ENCODE measurements at places on chromosomes 7 and 10.
A peak's percentile ranks its signal among the peaks of the same experiment; 100 is the strongest.

DNA sequence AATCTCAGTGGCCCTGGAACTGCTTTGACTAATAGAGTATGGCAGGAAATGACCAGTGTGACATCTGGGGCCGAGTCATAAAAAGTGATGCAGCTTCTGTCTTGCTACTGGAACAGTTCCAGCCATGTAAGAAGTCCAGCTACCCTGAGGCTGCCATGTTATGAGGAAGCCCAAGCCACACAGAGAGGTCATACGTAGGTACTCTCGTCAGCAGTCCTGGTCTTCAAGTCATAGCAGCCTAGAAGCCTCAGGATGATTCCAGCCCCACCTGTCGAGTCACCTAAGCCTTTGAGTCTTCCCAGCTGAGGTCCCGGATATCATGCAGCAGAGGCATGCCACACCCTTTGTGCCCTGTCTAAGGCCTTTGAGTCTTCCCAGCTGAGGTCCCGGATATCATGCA, 92.1 kb downstream of the PPP1R3C start:
- peak; percentile 61 for DNase-seq

DNA sequence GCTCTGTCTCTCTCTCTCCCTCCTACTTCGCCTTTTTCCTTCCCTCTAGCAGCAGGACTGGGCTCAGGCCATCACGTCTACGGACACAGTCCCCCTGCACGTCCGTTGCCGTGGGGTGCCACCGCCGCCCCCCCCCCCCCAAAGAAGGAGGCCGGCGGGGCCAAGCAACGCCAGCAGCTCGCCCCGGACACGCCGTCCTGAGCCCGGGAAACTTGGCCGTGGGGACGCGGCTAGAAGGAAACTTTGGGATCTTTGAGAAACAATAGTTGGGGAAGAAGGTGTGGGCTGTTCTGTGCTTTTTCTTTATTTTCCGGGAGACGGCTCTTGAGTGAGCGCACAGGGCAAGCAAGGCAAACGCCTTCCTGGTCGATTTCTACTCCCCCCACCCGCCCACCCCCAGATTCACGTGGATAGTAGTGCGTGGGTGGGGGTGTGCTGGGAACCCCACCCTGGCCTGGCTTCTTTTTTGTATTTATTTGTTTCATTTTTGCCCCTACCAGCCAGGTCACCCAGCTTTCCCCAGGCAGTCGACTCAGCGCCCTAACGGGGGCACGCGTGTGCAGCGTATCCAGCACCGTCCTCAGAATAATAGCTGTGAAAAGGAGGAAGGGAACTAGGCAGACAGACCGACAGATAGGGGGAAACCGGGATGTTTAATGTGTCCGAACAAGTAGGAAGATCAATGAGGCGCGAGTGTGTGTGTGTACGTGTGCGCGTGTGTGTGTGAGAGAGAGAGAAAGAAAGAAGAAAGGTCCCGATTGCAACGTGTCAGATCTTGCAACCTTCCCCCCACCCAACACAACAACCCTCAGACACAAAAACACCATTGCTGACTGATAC, 1.4 kb downstream of the MXI1 start:
- peak; percentile 61 for DNase-seq

GRCh38 chr7:157574914-157575586, 238.2 kb downstream of the DNAJB6 start:
- no peak for DNase-seq

- no peak for DNase-seq
Measured at GRCh38 chr10:80427541-80427940, 19.2 kb downstream of the PRXL2A start.

DNA sequence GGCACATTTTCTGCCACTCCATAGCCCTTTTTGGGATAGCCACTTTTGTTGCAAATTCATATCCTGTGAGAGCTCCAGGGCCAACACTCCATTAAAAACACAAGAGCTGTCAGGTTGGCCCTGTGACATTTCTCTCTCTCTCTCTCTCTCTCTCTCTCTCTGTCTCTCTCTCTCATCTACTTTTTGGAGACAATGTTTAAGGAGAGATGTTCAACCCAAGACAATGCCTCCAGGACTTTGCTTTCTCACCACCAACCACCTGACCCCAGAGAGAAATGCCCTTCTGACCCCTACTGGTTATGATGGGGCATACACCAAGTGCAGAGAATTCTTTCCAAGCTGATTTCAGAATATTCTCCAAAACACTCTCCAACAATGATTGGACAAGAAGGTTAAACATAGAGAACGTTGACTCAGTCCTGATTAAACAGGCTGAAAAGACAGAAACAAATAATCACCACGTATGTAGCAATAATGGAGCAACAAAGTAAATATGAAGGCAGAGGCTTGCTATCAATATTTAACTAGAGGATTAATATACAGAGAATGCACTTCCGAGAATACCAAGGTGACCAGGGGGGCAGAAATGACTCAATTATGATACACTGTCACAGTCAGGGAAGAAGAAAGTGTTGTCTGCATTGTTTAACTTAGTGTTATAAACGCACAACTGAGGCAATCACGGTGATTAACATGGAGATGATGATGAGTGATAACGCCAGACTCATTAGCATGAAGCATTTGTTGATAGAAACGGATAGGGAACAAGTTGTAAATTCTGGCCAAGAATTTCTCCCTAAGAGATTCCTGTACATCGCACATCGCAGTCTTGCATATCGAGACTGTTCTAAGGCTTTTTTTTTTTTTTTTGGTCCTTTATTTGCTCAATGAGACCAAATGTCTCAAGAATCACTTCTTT, 178.5 kb downstream of the NRP1 start:
- peak; percentile 91 for DNase-seq

DNA sequence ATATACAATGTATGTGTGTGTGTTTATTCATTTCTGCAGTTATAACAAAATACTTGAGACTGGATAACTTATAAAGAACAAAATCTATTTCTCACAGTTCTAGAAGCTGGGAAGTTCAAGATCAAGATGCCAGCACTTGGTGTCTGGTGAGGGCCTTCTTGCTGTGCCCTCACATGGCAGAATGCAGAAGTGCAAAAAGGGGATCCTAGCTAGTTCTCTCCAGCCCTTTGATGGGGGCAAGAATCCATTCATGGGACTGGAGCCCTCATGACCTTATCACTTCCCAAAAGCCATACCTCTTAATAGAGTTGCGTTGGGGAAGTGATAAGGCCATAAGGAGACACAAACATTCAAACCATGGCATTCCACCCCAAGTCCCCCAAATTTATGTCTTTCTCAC, 8.4 kb downstream of the GRB10 start:
- DNase-seq: no peak

GRCh38 chr7:100827330-100828226, at the start of gene EPHB4:
Gene EPHB4 (minus strand): TSS chr7:100827523. CDS start chr7:100827030, 493 bp downstream.
- peak; percentile 76 for DNase-seq

GRCh38 chr10:103204353-103205255, 11.5 kb upstream of the NT5C2 start:
- no peak for DNase-seq

GRCh38 chr10:110843031-110843430, 28.7 kb upstream of the PDCD4 start:
- no peak for DNase-seq

DNA sequence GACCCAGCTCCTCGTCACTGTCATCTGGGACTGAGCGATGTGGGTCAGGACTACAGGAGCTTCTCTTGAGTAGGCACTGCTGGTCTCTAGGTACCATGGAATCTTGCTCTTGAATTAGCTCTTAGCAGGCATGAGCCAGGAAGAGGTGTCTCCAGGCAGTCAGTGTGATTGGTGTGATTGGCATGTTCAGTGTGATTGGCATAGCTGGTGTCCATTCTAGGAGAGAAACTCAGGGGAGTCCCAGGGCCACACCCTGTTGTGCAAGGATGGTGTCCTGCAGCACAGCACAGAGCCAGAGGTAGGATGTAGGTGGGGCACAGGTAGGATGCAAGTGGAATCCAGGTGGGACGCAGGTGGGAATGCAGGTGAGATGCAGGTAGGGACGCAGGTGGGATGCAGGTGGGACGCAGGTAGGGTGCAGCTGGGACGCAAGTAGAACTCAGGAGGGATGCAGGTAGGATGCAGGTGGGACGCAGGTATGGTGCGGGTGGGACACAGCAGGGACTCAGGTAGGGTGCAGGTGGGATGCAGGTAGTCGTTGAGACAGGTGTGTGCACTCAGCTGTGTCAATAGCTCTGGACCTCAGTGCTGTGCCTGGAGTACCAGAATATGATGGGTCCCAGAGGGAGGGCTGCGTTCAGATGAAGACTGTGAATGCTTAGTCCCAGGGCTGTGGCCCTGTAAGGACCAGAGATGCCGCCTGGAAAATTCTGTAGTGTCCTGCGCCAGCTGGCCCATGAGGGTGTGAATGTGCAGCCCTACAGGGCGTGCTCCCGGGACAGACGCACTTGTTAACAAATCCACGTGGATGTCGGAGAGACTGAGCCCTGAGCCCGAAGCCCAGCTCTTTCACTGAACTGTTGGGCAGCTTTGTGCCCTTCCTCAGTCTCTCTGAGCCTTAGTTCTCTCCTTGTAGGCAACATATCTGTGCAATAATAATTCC, 248.2 kb upstream of the PITRM1 start:
- DNase-seq: no peak

GRCh38 chr7:37901236-37901827, 15.3 kb downstream of the SFRP4 start:
- DNase-seq: no peak

DNA sequence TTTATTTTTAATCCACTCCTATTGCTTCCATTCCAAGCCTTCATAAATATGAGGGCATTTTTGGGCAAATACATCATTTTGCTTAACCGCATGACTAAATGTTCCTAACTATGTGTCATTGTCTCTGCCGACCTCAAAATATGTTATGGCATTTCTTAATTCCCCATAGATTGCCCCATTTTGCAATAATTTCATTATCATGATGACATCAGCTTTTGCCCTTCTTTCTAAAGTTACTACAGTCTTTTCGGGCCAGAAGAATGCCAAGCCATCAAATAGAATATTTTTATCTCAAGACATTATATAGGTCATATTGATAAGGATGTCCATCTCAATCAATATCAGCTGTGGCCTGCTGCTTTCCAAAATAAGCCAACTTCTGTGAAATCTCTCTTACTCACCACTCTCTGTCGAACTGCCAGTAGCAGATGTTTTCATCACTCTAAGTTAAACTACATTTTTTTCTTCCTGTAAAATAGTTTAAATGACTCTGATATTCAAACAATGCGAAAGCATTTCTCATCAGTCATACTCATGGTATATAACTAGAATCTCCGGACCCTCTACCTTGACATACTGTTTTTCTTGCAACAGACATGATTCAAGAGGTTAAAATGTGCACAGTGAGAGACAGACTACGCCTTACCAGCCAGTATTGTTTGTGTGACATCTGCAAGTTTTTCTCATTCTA, 1254.6 kb upstream of the CELF2 start:
- DNase-seq: peak; percentile 86

DNA sequence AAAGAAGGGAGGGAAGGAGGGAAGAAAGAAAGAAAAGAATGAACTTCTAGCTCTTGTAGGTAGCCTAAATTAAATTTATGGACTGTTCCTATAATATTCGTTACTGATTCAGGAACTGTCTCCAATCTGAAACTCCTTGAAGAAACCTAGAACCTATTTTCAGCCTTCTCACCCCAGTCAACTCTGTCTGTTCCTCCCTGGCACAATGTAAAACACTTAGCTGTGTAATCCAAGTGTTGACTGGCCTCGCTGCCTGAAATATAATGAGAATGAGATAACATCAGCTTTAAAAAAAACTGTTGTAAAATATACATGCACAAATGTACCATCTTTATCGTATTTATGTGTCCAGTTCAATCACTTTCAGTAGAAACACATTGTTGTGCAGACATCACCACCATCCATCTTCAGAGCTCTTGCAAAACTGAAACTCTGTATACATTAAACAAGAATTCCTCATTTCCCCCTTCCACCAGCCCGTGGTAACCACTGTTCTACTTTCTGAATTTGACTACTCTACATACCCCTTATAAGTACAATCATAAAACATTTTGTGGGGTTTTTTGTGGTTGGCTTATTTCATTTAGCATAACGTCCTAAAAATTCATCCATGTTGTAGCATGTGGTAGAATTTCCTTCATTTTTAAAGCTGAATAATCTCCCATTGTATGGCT, 6.3 kb upstream of the C7orf33 start:
- DNase-seq: no peak

- peak; percentile 70 for DNase-seq
Measured at GRCh38 chr7:15309872-15310271, 251.9 kb downstream of the AGMO start.
